H9 (cell line): ENCODE measurements at places on chromosomes 16 and 17.

DNA sequence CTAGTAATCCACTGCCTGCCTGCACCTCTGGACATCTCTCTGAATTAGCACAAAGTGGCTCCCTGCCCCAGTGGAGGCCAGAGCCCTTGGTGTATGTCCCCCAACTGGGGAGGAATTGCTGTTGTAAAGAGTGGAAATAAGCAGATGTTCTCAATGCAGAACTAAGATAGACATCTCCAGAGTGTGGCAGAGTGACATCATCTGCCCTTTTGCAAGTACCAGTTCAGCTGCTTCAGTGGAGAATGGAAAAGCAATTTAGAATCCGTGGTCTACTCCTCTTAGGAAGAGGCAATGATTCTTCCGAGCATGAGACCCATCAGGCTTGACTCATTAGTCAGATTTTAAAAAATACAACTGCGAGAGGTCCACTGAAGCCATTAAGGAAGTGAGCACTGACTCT lies 1512.0 kb upstream of the GOT2 start:
- DNase-seq, result no peak

- no peak for DNase-seq
Observed at GRCh38 chr17:360092-360750, 7.6 kb upstream of the RPH3AL start.

DNA sequence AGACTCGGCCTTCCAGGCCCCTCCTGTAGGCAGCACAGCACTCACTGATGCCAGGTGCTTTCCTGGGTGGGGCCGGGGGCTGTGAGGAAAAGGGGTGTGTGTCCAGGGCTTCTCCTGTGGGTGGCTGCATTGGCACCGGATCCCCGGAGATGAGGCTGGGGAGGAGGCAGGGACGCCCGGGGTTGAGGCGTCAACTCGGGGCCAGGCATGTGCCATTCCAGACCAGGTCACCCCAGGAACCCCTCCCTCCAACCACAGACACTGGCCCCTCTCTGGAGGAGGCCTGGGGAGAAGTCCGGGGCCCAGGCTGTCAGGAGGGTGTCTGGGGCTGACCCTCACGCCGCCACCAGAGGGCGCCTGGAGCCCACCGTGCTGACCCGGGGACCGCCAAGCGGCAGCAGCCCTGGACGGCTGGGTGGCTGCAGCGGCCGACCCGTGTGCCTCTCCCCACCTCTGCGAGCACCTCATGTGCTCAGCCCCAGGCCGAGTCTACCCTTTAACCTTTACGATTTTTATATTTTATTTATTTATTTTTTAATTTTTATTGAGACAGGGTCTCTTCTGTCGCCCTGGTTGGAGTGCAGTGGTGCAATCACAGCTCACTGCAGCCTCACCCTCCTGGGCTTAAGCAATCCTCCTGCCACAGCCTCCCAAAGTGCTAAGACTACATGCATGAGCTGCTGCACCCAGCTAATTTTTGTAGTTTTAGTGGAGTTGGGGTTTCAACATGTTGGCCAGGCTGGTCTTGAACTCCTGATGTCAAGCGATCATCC lies 3.2 kb upstream of the METRN start:
- peak; percentile 85 for DNase-seq

- peak; percentile 68 for DNase-seq
Observed at GRCh38 chr16:6081320-6081976, 983.9 kb upstream of the EEF2KMT start.

GRCh38 chr17:5510771-5511170 lies 24.4 kb downstream of the MIS12 start:
- peak; percentile 19 for DNase-seq

GRCh38 chr17:5523249-5523648 lies 36.9 kb downstream of the MIS12 start:
- no peak for DNase-seq

GRCh38 chr16:31219154-31219741 lies 2.3 kb upstream of the PYDC1 start:
- no peak for DNase-seq

DNA sequence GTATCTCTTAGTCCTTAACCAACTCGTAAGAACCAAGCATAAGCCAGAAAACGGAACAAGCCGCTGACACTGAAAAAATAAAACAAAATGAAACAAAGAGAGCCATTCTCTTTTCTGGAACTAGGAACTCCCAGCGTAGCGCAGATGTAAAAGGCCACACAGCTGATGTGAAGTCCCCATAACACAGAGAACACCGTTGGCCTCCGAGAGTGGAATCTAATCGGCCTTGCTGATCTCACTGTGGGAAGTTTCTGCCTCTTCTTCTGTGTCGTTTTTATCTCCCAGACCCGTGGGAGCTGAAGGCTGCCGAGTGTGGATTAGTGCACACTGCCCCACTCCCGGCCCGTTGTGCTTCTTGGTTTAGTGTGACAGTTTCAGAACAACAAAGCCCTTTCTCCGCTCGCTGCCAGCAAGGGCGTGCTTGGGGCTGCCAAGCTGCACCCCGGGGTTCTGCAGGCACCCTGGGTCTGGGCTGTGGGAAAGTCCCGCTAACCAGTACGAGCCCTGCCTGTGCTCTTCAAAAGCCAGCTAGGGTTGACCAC lies 21.7 kb downstream of the TTYH2 start:
- no peak for DNase-seq

DNA sequence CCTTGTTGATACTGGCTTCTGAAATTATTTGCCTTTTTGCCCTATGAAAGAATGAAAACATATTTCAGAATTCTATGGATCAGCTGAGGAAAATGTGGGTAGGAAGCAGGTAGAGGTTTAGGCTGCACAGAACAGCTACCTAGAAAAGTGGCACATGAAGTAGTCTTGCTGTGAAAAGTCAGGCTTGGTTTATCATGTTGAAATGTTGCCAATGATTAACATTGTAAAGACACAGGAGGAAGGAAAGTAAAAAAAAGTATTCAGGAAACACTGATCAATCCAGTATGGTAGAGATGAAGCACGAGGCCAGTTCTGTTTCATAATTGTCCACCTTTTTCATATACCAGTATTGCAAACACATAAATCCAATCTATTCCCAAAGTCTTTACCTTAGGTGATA lies 29.9 kb downstream of the ABCA6 start:
- DNase-seq, result no peak

DNA sequence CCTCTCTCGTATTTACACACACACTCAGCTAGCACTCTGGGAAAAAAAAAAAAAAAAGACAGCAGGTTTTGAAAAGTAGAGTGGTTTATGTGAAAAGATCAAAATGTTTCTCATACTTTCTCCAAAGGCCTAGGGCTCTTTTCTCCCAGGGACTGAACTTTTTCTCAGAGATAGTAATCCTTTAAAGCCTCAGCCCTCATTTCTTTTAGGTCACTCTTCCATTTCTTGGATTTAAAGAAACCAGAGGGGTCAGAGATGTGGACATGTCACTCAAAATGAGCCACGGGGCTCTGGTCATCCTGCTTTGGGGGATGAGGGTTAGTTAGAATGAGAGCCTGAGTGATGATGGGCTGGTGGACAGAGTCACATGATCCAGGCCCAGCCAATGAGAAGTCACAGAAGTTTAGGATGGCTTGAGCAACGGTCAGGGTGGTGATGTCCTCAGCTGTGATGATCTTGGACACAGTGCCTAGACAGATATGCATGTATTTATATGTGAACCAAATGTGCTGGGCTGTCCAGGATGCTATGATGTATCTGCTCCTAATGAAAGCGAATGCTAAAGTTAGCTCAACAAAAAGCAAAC lies 33.7 kb upstream of the AXIN2 start:
- DNase-seq, result no peak

DNA sequence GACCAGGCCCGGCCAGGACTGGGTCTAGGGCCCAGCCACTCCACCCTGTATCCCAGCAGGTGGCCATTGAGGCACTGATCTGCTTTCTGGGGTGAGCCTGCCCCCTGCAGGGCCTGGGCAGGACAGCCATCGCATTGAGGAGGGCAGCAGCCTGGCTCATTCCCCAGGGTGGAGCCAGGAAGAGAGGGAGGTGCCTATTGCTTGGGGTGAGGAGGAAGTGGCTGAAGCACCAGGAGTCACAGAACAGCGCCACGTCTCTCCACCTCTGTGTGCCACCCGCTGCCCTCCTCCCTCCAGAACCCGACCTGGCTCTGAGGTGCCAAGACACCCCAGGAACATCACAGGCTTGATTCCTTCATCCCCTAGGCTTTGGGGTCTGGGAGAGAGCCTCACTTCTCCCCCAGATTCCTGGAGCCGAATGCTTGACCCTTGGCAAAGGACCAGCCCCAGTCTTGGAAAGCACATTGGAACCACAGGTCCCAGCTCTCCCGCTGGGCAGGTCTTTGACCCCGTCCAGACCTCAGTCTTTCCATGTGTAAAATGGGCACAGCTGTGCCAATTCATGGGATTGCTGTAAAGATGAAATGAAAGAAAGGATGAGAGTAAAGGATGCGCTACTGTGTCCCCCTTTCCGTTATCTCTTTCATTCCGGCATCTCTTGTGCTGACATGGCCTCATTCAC lies 7.2 kb upstream of the KRT36 start:
- peak; percentile 96 for DNase-seq

- DNase-seq, result peak; percentile 91
Observed at GRCh38 chr17:2874189-2874686, 78.0 kb downstream of the RAP1GAP2 start.

DNA sequence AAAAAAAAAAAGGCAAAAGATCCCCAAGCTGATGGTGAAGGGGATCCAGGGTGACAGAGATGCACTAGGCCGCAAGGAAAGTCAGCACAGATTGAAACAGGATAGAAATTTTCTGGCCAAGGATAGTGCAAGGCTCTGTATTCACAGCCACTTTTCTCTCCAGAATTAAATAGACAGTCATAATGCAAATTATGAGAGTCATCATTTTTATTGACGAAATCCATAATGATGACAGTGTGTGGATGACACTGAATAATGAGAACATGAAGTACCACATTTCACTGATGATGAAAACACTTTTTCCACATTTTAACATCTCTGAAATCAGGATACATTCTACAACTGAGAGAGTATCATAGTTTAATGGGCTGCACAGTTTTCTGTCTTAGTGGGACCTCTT lies 72.5 kb downstream of the CDYL2 start:
- no peak for DNase-seq

DNA sequence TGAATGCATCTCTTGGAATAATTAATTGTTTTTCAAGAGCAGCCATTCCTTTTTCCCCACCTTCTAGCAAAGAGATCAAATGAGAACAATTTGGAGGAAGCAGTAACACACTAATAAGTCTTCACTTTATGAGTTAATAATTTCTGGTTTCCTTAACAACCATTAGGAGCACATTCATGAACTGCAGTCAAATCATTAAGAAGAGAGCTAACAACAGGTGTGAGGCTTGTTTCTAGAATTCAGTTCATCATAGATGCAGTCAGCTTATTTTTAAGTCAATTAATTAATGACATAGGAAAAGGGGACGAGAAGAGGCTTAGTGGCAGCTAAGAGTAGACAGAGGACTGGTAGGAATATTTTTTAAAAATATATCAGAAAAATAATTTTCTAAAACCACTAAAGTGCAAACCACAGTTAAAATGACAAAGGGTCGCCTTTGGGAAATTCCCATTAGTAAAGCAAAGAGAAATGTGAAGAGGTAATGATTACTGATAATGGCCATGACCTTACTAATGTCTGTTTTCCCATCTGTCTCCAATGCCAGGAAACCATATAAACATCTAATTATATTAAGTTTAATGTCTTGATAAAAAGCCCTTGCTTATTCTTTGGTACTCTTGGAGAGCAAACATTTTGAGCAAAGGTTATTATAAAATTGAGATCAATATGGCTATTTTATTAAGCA lies 184.2 kb downstream of the KCNJ2 start:
- DNase-seq, result no peak

GRCh38 chr16:58502217-58502921 lies 2.4 kb downstream of the NDRG4 start:
- no peak for DNase-seq

DNA sequence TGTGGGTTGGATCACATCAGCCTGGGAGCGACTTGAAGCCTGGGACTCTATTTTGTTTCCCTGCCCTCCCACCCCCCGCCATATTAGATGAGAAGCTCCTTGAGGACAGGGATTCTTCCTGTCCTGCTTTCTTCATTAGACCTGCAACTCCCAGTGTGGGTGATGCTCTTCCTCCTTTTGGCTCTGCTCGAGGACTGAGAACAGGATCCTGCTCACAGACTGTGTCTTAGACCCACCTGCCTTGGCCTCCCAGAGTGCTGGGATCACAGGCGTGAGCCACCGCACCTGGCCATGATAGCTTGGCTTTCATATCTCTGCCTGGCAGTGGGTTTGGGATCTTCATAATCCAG lies 21.5 kb upstream of the TNS4 start:
- no peak for DNase-seq

- no peak for DNase-seq
Observed at GRCh38 chr17:41695954-41696757, 7.5 kb downstream of the EIF1 start.

DNA sequence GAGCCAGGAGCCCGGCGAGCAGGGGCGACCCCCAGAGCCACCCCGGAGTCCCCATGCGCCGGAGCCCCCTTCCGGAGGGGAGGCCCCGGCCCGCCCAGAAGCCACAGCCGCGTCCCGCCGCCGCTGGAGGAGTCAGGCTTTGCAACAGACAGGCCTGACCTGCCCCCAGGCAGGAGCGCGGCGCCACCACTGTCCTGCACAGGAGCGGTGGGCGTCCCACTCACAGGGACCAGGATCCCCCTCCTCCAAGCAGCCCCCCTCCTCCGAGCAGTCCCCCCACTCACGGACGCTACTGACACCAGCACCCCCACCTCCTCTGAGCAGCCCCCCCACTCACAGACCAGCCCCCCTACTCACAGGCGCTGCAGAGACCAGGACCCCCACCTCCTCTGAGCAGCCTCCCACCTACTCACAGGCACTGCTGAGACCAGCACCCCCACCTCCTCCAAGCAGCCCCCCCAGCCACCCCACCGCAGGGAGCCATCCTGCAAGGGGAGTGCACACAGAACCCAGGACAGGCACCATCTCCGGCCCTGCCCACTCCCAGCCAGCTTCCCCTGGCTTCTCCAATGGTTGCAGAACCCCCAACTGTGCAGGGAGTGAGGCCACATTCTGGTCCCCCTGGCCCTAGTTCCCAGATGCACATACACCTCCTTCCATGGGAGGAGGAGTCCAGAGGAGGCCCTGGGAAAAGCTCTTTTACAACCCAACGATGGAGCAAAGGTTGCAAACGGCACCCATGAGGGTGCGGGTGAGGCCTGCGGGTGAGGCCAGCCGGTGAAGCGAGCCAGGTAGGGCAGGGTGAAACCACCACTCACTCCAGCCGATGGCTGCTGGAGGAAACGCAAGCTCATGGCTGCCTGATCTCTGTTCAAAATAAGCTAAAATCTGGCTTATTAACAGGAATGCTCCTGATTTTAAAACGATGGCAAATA lies 69.9 kb downstream of the ABR start:
- peak; percentile 75 for DNase-seq
